Activated T-helper 2 cell treated with anti-CD3 and anti-CD28 coated beads, Interferon-gamma antibody, Interleukin-2, Interleukin-4, amounts not matched to agents 10 μg/mL and 5 μg/mL and 100 μg/mL, durations not matched to agents 14 hours and 24 hours and 36 hours (primary cell): ENCODE measurements at places on chromosomes 5 and 9. TPM values are rescaled to one million over a fixed set of nuclear protein-coding genes. Genes with fewer than 3 reads are reported as not detected.

GRCh38 chr9:91714020-91714806, 235.8 kb downstream of the ROR2 start:
- H3K36me3 ChIP-seq: no peaks in the 10 kb centered on the region
- H3K27ac ChIP-seq: no peak overlapping the region
- H3K27me3 ChIP-seq: peaks cover 19% of the 10 kb centered on the region
- DNase-seq: no peak
- peaks cover 18% of the 10 kb centered on the region for H3K4me1 ChIP-seq
- H3K4me3 ChIP-seq: no peak overlapping the region

DNA sequence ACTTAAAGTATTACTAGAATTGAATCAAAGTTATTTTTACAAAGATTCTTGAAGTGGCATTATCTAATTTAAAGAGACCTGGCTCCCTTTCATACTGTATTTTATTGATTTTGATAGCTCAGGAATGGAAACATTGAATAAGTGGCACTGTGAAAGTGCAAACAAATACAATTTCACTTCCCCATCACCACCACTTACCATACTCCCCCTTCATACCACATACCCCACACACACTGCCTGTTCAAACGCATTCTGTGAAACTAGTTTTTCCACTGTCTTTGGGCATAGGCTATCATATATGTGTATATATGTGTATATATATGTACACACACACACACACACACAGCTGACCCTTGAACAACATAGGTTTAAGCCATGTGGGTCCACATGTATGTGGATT, 62.1 kb upstream of the ATG10 start:
- no peaks in the 10 kb centered on the region for H3K4me1 ChIP-seq
- H3K36me3 ChIP-seq: no peaks in the 10 kb centered on the region
- no peak overlapping the region for H3K4me3 ChIP-seq
- H3K27me3 ChIP-seq: no peaks in the 10 kb centered on the region

- H3K27me3 ChIP-seq: peaks cover 14% of the 10 kb centered on the region
- H3K36me3 ChIP-seq: no peaks in the 10 kb centered on the region
- H3K27ac ChIP-seq: no peak overlapping the region
- H3K4me3 ChIP-seq: no peak overlapping the region
Measured at GRCh38 chr5:1190837-1191239, 10.6 kb upstream of the SLC6A19 start.

TRIP13 gene
- total RNA-seq: 36.6 and 37.6 TPM in 2 replicates

- H3K4me1 ChIP-seq: peaks cover 11% of the 10 kb centered on the region
- peaks cover 19% of the 10 kb centered on the region for H3K27me3 ChIP-seq
- H3K27ac ChIP-seq: no peak overlapping the region
- no peaks in the 10 kb centered on the region for H3K36me3 ChIP-seq
- H3K4me3 ChIP-seq: no peak overlapping the region
Measured at GRCh38 chr5:10272053-10272874, 22.2 kb downstream of the CCT5 start.

TICAM2 gene
- total RNA-seq: 0.85 TPM in 1 of 2 replicates, not detected in the other

- H3K27ac ChIP-seq: no peak overlapping the region
- no peak for DNase-seq
- H3K4me1 ChIP-seq: peaks cover 4% of the 10 kb centered on the region
- H3K27me3 ChIP-seq: peaks cover 7% of the 10 kb centered on the region
- H3K36me3 ChIP-seq: no peaks in the 10 kb centered on the region
Measured at GRCh38 chr5:158747816-158748432, 351.8 kb downstream of the EBF1 start.

- peaks cover 24% of the 10 kb centered on the region for H3K4me1 ChIP-seq
- H3K27ac ChIP-seq: no peak overlapping the region
- H3K4me3 ChIP-seq: no peak overlapping the region
- peaks cover 3% of the 10 kb centered on the region for H3K27me3 ChIP-seq
- H3K36me3 ChIP-seq: no peaks in the 10 kb centered on the region
- no peak for DNase-seq
Measured at GRCh38 chr5:132267931-132268768, 10.7 kb downstream of the PDLIM4 start.

PFN3 gene
- total RNA-seq: not detected in 2 replicates

DNA sequence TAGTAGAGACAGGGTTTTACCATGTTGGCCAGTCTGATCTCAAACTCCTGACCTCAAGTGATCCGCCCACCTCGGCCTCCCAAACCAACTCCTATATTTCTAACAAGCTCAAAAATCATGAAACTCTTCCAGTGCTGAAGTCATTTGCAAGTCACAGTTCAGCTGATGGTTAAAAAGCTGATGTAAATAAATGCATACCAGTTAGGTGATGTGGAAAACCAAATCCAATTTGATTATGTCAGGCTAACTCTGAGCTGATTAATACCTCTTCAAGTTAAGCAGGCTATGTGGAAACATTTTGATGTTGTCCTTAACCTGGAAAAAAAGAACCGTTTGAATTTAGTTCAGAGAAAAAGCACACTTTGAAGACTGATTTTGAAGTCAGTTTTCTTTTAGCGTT, 51.0 kb downstream of the TMEM252 start:
- H3K27me3 ChIP-seq: peaks cover 11% of the 10 kb centered on the region
- no peak overlapping the region for H3K27ac ChIP-seq
- no peak overlapping the region for H3K4me3 ChIP-seq
- DNase-seq: no peak
- H3K4me1 ChIP-seq: no peaks in the 10 kb centered on the region

GRCh38 chr5:93995126-93995621, 253.8 kb upstream of the POU5F2 start:
- H3K4me1 ChIP-seq: peaks cover 3% of the 10 kb centered on the region
- peaks cover 3% of the 10 kb centered on the region for H3K36me3 ChIP-seq
- no peak for DNase-seq
- H3K27ac ChIP-seq: no peak overlapping the region

NTRK2 gene
- total RNA-seq: 1.6 TPM in 2 replicates

LCN9 gene
- total RNA-seq: not detected in 2 replicates

SHROOM1 gene
- 7.7 and 9.3 TPM in 2 replicates for total RNA-seq

DNA sequence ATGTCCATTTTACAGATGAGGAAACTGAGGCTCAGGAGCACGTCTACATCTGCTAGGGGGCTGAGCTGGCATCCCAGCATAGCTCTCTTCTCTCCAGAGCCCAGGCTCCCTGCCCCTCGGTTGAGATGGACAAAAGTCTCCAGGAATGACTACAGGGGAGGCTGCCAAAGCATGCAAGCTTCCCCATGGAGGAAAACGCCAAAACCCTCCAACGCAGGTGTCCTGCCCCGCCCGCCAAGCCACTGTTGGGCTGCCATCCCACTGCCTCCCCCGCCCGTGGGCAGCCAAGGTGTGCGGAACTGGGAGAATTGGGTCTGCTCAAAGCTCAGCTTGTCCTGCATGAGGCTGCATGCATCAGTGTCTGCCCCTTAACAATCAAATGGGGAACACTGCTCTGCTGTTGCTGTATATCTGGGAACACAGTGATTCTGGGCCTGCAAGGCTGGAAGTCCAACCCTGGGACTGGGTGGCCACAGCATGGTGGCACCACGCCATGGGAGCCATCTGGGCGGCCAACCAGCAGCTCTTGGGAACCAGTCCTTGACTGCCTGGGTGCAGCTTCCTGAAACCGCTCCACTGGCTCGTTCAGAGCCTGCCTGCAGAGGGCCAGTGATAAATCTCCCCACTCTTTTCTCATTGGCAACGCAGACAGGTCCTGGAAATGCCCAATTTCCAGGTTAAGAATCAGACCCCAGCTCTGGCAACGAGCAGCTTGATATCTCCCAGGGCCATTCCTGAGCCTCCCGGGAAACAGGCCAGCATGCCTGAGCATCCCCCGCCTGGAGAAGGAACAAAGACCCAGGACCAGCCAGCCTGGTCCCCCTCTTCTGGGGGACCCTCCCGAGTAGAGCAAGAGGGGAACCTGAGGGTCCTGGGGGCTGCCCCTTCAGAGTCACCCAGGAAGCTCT, 3.5 kb downstream of the RALGDS start:
- H3K4me1 ChIP-seq: peaks cover 38% of the 10 kb centered on the region
- H3K27ac ChIP-seq: peak overlapping the region; percentile 55
- no peak overlapping the region for H3K4me3 ChIP-seq

HDAC3 gene
- 92.4 and 95.2 TPM in 2 replicates for total RNA-seq

- peaks cover 60% of the 10 kb centered on the region for H3K4me1 ChIP-seq
- no peak for DNase-seq
Measured at GRCh38 chr9:33151007-33151557, 16.1 kb downstream of the B4GALT1 start.

LPAR1 gene
- not detected in 2 replicates for total RNA-seq

SLC25A2 gene
- total RNA-seq: 0.16 TPM in 1 of 2 replicates, not detected in the other

SMIM33 gene
- 0.23 and 0.25 TPM in 2 replicates for total RNA-seq

- no peak for DNase-seq
- no peak overlapping the region for H3K4me3 ChIP-seq
- H3K27ac ChIP-seq: no peak overlapping the region
- no peaks in the 10 kb centered on the region for H3K4me1 ChIP-seq
- no peaks in the 10 kb centered on the region for H3K27me3 ChIP-seq
- no peaks in the 10 kb centered on the region for H3K36me3 ChIP-seq
Measured at GRCh38 chr5:6177926-6178325, 200.4 kb downstream of the MED10 start.

DNA sequence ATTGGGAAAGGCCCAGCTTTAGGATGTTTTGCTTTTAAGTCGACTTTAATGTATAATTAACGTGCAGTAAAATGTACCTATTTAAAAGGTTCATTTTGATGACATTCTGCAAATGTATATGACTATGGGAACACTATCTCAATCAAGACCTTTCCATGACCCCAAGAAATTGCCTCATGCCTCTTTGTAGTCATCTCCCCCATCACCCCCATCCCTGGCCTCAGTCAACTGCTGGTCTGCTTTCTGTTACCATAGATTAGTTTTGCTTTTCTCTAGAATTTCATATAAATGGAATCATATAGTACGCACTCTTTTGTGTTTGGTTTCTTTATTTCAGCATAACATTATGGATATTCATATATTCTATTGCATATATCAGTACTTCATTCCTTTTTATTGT, 80.7 kb upstream of the C9orf72 start:
- H3K36me3 ChIP-seq: no peaks in the 10 kb centered on the region
- H3K4me3 ChIP-seq: no peak overlapping the region
- no peak for DNase-seq
- H3K27me3 ChIP-seq: peaks cover 6% of the 10 kb centered on the region
- H3K27ac ChIP-seq: no peak overlapping the region

LCN1 gene
- total RNA-seq: not detected in 2 replicates

DNA sequence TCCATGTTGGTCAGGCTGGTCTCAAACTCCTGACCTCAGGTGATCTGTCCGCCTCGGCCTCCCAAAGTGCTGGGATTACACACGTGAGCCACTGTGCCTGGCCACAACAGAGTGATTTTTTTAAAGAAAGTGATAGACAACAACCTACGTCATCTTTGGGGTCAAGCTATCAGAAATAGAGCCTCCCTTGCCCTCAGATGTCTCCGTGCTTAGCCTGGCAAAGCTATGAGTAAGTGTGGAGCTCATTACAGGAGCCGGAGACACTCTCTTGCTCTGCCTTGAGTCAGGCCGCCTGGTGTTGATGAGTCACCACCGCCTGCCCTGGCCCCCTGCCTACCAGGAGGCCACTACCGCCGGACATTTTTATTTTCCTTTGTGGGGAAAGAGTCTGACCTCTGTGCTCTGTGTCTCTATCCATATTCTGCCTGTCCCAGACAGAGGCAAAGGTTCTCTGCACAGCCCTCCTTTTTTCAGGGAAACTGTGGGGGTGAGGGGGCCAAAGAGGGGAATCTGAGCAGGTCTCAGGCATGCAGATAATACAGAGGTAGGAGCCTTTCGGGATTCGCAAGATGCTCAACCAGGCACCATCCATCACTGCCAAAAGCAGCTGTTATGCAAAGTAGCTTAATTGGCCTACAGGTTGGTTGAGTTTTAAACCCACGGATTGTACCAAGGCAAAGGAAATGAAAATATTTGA, 123.7 kb upstream of the CPEB4 start:
- no peaks in the 10 kb centered on the region for H3K27me3 ChIP-seq
- H3K27ac ChIP-seq: no peak overlapping the region

NIPBL gene
- total RNA-seq: 48.5 and 52.9 TPM in 2 replicates
